ENCODE measurements at places on chromosomes 3 and 15. TPM values are rescaled to one million over a fixed set of nuclear protein-coding genes. Genes with fewer than 3 reads are reported as not detected.

- no peak for DNase-seq
These were observed 61.2 kb upstream of the FURIN start for GRCh38 chr15:90807074-90807785.

GRCh38 chr15:55221090-55222011 lies 24.6 kb upstream of the RSL24D1 start:
- no peak for DNase-seq

- no peak for DNase-seq
These were observed 2.1 kb upstream of the ANP32A start for GRCh38 chr15:68822818-68823217.

DNA sequence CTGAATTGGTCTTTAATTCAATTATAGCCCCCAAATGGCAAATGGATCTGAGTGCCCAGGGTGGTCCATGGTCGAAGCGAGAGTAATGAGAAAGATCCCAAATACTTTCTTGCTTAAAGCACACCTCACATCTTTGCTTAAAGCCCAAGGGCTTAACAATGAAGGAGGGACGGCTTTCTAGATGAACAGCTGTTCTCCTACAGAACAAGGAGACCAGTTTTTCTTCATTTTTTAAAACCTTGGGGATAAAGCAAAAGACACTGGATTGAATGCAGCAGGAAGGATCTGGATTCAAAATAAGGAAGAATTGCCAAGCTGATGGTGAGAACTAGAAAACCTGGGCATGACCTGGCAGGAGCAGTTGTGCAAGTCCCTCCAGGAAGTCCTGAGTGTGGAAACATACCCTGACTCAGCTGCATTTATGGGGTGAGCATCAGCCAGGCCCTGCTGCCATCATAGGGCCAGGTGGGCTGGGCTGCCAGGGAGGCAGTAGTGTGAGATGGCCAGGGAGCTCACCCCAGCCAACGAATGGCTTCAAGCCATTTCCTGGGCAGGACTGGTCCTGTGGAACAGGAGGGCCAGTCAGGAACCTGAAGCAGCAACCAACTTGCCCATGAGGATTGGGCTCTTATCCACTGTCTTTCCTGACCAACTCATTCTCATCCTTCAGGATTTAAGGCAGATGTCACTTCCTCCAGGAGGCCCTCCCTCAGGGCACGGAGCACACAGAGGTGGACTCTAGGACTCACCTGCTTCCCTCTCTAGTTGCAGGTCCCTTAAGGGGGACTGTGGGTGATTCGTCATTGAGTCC lies 18.4 kb upstream of the RHCG start:
- DNase-seq = no peak

DNA sequence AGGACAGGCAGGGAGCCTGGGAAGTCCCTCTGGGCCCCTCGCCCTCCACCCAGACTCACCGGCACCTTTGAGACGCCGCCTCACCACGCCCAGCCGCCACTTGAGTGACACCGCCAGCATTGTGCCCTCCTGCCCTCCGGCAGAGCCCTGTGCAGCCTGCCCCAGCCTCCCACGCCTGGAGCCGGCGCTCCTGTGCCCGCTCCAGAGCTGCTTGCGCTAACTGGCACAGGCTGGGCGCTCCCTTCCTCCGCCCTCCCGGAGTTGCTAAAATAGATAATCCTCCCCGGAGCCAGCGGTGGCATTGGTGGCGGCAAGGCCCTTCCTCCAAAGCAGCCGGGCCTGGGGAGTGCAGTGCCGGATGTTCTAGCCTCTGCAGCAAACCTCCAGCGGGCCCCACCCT lies 15.7 kb upstream of the GRIP2 start:
- no peak for DNase-seq

GRCh38 chr3:2826453-2826852 lies 283.7 kb downstream of the IL5RA start:
- no peak for DNase-seq

GRCh38 chr15:70199540-70200410 lies 102.1 kb upstream of the TLE3 start:
- DNase-seq = no peak

DNA sequence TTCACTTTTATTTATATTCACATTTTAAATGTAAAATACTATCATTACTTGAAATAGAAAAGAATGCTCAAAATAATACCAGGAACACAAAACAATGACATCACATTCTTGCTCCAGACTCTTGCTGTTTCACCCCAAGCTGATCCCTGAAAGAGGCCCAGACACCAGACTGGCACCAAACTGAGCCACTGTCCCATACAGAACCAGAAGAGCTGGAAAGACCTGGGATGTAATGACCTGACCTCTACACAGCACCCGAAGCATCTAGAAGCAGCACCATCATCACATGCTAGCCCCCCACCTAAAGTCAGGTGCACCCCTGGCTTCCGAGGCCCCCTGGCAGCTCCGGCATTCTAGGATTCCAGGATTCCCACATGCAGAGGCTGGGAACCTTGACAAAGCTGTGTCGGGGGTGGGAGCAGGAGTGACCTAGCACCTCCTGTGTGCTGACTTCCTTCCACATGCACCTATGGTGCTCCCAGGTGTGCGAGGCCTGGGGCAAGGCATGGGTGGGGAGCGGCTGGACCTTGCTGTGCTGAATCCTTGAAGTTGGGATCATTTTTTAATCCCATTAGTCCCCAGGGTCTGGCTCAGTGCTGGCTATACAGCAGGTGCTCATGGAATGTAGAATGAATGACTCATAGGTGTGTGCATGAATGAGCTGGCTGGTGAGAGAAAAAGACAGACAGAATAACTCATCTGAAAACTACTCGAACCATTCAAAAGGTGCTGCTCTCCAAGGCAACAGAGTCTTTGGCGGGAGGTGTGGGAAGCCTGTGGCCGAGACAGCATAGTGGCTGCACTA lies 144.7 kb upstream of the IQSEC1 start:
- DNase-seq = no peak

DNA sequence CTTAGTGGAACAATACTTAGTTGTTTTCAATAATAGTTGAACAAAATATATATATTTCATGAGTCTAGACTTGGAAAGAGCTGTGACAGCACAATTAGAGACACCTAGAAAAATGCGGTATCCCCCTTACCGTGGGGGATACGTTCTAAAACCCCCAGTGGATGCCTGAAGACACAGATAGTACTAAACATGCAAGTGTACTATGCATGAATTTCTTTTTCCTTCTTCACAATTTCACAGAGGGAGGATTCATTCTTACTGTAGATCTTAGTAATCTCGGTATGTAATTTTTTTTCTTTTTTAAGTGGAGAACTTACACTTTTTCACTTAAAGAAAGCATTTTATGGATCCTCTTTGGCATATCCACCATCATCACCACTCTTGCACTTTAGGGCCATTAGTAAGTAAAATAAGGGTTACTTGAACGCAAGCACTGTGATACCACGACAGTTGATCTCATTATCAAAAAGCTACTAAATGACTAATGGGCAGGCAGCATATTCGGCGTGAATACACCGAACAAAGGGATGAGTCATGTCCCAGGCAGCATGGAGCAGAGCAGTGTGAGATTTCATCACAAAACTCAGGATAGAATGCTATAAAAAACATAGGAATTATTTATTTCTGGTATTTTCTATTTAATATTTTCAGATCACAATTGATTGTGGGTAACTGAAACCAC lies 72.3 kb upstream of the ZNF280D start:
- DNase-seq = no peak

GRCh38 chr3:4982773-4983738 lies 3.8 kb downstream of the BHLHE40 start:
- DNase-seq = no peak

- no peak for DNase-seq
These were observed 672 bp upstream of the KY start for GRCh38 chr3:134651347-134652041.

GRCh38 chr15:61649046-61649445 lies 411.2 kb downstream of the VPS13C start:
- DNase-seq = no peak

DNA sequence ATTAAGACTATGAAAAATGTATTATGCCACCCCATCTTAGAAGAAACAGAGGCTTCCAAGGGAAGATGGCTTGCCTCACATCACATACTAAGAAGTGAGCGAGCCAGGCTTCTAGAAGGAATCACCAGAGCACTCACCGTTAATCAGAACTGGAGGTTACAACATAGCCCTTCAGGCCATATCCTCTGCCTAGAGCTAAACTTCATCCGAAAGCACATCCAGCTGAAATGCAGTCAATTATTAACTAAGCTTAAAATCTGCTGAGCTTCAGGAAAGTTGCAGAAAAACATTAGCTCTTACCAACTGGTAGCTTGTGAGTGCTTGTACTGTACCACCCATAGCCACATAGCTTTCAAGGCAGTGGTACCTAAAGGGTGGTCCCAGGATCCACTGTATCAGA lies 483.2 kb downstream of the TBL1XR1 start:
- no peak for DNase-seq

Gene ROBO2
- polyA plus RNA-seq = 83.3 TPM

Gene GRAMD1C
- polyA plus RNA-seq = 17.7 TPM

Gene CLDN16
- polyA plus RNA-seq = 42.7 TPM

Gene CCR9
- 0.08 TPM for polyA plus RNA-seq
